Osteoblast (primary cell): ENCODE measurements at places on chromosomes 6 and 20. TPM values are rescaled to one million over a fixed set of nuclear protein-coding genes. Genes with fewer than 3 reads are reported as not detected.

Gene SSTR4
- total RNA-seq: not detected in 2 replicates

Gene PLCB1
- total RNA-seq: 13.4 and 23.3 TPM in 2 replicates

Gene ELOVL2
- total RNA-seq: under 0.01 and 0.29 TPM in 2 replicates

Gene LAMP5
- under 0.01 and 0.29 TPM in 2 replicates for total RNA-seq

DNA sequence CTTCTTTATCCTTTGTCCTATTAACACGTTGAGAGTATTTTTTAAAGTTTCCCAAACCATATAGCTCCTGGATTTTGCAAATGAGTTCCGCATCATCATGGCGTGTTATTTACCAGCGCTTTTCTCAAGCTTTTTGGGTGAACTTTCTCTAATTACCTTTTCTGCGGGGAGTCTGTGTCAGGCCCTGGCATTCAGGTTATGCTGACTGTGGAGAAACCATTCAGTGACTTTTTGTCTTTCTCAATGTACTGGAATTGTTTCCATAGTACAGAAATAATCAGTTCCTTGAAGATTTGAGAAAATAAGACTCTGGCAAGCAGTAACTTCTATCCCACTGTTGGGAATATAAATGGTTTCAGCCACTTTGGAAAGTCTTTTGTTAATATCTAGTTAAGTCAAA lies 115.3 kb downstream of the CDH26 start:
- DNase-seq: no peak
- H3K27ac ChIP-seq: no peak overlapping the region
- H3K27me3 ChIP-seq: no peaks in the 10 kb centered on the region
- no peak overlapping the region for H3K4me3 ChIP-seq
- H3K36me3 ChIP-seq: no peaks in the 10 kb centered on the region

DNA sequence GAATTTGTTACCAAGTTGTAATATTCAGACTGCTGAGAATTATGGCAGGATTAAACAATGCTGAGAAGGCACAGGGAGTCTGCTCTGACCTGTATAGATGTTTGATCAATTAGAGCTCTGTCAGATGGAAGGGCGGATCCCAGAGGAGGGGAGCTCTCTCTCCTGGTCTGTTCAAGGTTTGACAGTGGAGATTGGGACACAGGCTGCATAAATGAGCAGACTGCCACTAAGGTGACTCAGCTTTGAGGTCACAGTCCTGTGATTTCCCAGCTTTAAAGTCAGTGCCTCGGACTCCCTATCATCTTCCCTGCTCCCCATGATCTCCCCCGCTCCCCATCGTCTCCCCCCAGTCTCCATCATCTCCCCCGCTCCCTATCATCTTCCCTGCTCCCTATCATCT lies 59.2 kb upstream of the SLC22A23 start:
- no peaks in the 10 kb centered on the region for H3K36me3 ChIP-seq
- DNase-seq: no peak
- no peaks in the 10 kb centered on the region for H3K27me3 ChIP-seq
- peaks cover 33% of the 10 kb centered on the region for H3K4me1 ChIP-seq
- no peak overlapping the region for H3K27ac ChIP-seq

GRCh38 chr6:165849534-165850430 lies 186.7 kb upstream of the PDE10A start:
- peaks cover 11% of the 10 kb centered on the region for H3K4me1 ChIP-seq
- H3K27ac ChIP-seq: no peak overlapping the region
- H3K27me3 ChIP-seq: no peaks in the 10 kb centered on the region
- no peak overlapping the region for H3K4me3 ChIP-seq

- no peak overlapping the region for H3K27ac ChIP-seq
- H3K27me3 ChIP-seq: no peaks in the 10 kb centered on the region
- H3K36me3 ChIP-seq: no peaks in the 10 kb centered on the region
- no peak for DNase-seq
- H3K4me3 ChIP-seq: no peak overlapping the region
- H3K4me1 ChIP-seq: no peaks in the 10 kb centered on the region
These were observed 2.0 kb downstream of the UNC93A start for GRCh38 chr6:167293088-167293589.

DNA sequence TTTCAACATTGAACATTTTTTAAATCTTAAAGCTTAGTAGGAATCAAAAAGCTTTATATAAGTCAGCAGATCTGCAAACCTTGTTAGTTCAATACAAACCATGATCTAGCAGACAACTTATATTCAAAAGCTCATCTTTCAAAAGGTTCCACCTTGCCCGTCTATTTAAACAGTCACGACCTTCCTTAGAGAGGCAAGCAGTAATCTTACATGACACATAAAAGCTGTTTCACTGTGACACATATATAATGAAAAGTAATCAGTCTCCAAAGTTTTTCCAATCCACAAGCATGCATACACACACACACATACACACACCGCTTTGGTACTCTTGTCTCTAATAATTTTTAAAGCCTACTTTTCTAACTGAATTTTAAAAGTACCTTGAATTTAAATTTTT lies 12.9 kb downstream of the SOD2 start:
- peaks cover 12% of the 10 kb centered on the region for H3K4me1 ChIP-seq
- no peak overlapping the region for H3K4me3 ChIP-seq
- no peak for DNase-seq
- H3K36me3 ChIP-seq: peaks cover 34% of the 10 kb centered on the region

- H3K4me3 ChIP-seq: no peak overlapping the region
- no peak for DNase-seq
- peaks cover 17% of the 10 kb centered on the region for H3K4me1 ChIP-seq
- no peak overlapping the region for H3K27ac ChIP-seq
- peaks cover 25% of the 10 kb centered on the region for H3K27me3 ChIP-seq
- H3K36me3 ChIP-seq: no peaks in the 10 kb centered on the region
These were observed 82.4 kb downstream of the TMEM242 start for GRCh38 chr6:157240960-157241311.

GRCh38 chr20:25453035-25453810 lies 45.8 kb downstream of the GINS1 start:
- H3K36me3 ChIP-seq: peaks cover 9% of the 10 kb centered on the region
- H3K27me3 ChIP-seq: no peaks in the 10 kb centered on the region
- DNase-seq: peak; percentile 51
- H3K27ac ChIP-seq: no peak overlapping the region
- no peaks in the 10 kb centered on the region for H3K4me1 ChIP-seq

GRCh38 chr20:10812759-10813327 lies 139.0 kb upstream of the JAG1 start:
- H3K27me3 ChIP-seq: no peaks in the 10 kb centered on the region
- no peaks in the 10 kb centered on the region for H3K36me3 ChIP-seq
- no peak for DNase-seq
- no peaks in the 10 kb centered on the region for H3K4me1 ChIP-seq

GRCh38 chr6:140459209-140459608 lies 1084.8 kb upstream of the CITED2 start:
- H3K4me1 ChIP-seq: peaks cover 21% of the 10 kb centered on the region
- H3K27me3 ChIP-seq: no peaks in the 10 kb centered on the region
- H3K27ac ChIP-seq: no peak overlapping the region
- DNase-seq: no peak

DNA sequence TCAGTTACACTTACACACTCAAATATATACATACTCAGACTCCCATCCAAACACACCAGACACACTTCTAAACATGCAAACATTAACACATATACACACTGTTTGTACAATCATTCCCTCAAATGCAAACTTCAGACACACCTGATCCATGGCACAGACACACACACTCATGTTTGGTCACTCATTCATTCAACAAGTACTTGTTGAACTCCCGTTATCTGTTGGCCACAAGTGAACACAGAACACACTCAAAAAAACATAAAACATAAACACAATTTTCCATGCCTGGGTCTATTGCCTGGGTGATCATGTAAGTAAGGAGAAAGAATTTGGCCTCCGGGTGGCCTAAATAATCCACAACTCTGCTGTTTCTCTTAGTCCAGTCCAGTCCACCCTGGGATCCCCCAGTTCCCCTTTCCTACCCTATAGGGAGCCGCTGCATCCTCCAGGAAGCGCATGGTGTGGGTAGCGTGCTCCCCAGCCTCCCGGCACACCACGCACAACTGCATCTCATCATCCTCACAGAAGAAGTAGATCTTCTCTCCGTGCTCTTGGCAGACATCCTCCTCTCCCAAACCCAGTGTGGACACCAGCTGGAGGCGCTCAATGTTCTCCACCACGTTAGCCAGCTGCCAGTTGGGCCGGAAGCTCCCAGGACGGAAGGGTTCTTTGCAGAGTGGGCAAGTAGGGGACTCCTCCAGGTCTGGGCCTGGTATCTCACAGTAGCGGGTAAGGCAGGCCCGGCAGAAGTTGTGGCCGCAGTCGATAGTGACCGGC lies 815 bp downstream of the TRIM10 start:
- no peak overlapping the region for H3K4me3 ChIP-seq
- peaks cover 8% of the 10 kb centered on the region for H3K27me3 ChIP-seq
- no peak overlapping the region for H3K27ac ChIP-seq
- no peaks in the 10 kb centered on the region for H3K36me3 ChIP-seq
- H3K4me1 ChIP-seq: peaks cover 14% of the 10 kb centered on the region

GRCh38 chr6:138026342-138026741 lies 80.9 kb downstream of the PERP start:
- H3K4me1 ChIP-seq: no peaks in the 10 kb centered on the region
- no peak overlapping the region for H3K4me3 ChIP-seq
- no peaks in the 10 kb centered on the region for H3K36me3 ChIP-seq
- DNase-seq: no peak
- H3K27me3 ChIP-seq: peaks cover 3% of the 10 kb centered on the region

DNA sequence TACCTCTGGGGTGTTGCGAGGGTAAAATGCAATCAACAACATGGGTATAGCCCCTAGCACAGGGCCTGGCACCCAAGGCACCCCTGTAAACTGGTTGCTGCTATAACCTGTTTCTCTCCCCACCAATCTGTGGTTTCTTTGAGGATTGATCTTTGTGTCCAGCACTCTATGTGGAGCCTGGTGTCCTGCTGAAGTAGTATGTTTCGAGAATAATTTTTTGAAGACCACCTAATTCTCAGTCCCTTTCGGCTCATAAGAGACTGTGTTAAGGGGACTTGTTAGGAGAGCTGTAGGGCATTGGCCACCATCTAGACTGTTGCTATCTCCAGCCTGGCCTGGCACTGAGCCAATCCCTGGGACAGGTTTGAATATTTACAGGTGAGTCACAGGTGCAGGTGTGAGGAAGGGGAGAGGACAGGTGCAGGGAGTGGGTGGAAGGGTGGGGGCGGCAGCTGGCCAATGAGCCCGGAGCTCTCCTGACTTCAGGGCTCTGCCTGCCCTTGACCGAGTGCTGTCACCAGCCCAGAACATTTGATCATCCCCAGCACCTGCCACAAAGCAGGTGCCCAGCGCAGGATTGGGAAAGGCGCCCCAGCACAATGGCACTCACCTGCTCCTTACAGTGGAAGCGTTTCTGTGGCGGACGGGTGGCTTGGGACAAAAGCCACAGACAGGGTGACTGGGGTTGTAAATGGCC lies 8.1 kb upstream of the C20orf144 start:
- peak; percentile 55 for DNase-seq
- peaks cover 5% of the 10 kb centered on the region for H3K36me3 ChIP-seq
- H3K27ac ChIP-seq: no peak overlapping the region
- peaks cover 6% of the 10 kb centered on the region for H3K27me3 ChIP-seq
- H3K4me1 ChIP-seq: peaks cover 5% of the 10 kb centered on the region

- no peak overlapping the region for H3K4me3 ChIP-seq
- no peaks in the 10 kb centered on the region for H3K36me3 ChIP-seq
- DNase-seq: no peak
- peaks cover 11% of the 10 kb centered on the region for H3K4me1 ChIP-seq
- no peak overlapping the region for H3K27ac ChIP-seq
These were observed 73.7 kb upstream of the CITED2 start for GRCh38 chr6:139448051-139448649.

GRCh38 chr6:18400831-18401446 lies 13.8 kb downstream of the RNF144B start:
- H3K27me3 ChIP-seq: no peaks in the 10 kb centered on the region
- H3K4me3 ChIP-seq: no peak overlapping the region
- peaks cover 26% of the 10 kb centered on the region for H3K4me1 ChIP-seq
- H3K36me3 ChIP-seq: no peaks in the 10 kb centered on the region
- peak; percentile 53 for DNase-seq
- H3K27ac ChIP-seq: peak overlapping the region; percentile 65

- no peak for DNase-seq
- H3K36me3 ChIP-seq: no peaks in the 10 kb centered on the region
- H3K4me1 ChIP-seq: peaks cover 7% of the 10 kb centered on the region
- H3K27me3 ChIP-seq: no peaks in the 10 kb centered on the region
- H3K4me3 ChIP-seq: no peak overlapping the region
- H3K27ac ChIP-seq: no peak overlapping the region
These were observed 37.6 kb downstream of the PKIB start for GRCh38 chr6:122647765-122648164.

DNA sequence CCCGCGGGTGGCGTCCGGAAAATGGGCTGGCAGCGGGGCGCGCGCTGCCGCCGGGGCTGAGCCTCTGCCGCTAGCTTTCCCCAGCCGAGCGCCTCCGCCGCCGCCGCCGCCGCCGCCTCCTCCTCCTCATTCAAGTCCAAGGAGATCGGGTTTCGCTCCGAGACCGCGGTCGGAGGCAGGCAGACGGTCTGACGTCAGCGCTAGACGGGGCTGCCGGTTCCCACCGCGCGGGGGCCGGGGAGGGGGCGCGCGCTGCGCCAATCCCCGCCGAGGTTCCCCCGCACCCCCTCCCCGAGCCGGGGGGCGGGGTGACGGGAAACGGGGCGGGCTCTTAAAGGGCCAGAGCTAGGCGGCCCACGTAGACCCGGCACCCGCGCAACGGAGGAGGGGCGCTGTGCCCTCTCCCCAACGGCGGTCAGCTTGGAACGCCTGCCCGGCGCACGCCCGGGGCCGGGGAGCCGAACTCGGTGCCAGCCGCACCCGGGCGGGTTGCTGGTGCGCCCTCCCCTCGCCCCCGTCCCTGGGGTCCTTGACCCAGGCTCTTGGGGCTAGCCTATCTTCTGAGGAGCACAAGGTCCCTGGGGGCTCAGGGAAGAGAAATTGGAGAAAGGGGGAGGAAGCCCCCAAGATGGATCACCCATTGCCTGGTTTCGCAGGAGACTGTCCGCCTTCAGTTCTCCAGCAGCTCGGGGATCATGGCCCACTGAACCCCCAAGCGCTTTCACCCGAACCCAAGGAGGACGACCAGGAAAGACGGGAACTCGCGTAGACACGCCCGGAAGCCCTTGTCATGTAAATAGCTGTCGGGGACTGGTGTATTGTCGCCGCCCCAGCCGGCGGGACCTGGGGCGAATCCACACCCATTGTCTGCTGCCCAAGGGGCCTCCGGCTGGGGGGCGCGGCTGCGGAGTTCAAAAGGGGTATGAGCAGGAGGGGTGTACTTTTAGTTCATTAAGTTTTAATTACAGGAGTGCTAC lies at the start of gene PMEPA1:
Gene PMEPA1 (minus strand): TSS at position 193 of the 977 bp plus-strand sequence. CDS start 433 bp downstream, outside the sequence.
- no peaks in the 10 kb centered on the region for H3K36me3 ChIP-seq
- H3K4me1 ChIP-seq: peaks cover 41% of the 10 kb centered on the region
- H3K27ac ChIP-seq: peak within 1 kb of the TSS; percentile 85
- no peaks in the 10 kb centered on the region for H3K27me3 ChIP-seq
- peak within 1 kb of the TSS; percentile 95 for H3K4me3 ChIP-seq
